ENCODE measurements at places on chromosomes 16 and 17.
A peak's percentile ranks its signal among the peaks of the same experiment; 100 is the strongest.

DNA sequence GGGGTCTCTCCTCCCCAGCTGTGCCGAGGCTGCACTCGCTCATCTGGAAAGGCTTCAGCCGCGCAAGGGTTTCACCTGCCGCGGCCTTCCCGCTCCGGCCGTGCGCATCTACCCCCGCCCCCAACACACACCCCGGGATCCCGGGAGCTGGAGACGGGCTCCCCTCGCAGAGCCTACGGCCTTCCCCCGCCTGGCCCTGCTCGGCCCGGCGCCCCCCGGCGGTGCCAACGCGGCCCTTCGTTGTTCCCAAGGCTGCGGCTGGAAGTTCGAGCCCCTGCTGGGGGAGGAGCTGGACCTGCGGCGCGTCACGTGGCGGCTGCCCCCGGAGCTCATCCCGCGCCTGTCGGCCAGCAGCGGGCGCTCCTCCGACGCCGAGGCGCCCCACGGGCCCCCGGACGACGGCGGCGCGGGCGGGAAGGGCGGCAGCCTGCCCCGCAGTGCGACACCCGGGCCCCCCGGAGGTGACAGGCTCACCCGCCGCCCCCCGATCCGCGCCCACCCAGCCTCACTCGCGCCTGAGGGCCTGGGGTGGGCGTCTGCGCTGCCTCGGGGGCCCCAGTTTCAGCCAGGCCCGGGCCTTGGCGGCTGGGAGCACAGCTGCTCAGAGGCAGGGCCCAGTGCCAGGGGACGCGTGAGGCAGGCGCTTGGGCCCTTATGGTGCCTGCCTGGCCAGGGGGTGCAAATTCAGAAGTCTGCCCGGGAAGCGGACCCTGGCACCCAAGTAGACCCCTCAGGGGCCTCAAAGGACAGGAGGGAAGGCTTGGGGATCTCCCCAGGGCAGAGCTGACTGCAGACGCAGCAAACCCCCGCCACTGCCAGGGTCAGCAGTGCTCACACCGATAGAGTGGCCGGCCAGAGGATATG lies 11.2 kb downstream of the GALK1 start:
- DNase-seq, result peak; percentile 85

DNA sequence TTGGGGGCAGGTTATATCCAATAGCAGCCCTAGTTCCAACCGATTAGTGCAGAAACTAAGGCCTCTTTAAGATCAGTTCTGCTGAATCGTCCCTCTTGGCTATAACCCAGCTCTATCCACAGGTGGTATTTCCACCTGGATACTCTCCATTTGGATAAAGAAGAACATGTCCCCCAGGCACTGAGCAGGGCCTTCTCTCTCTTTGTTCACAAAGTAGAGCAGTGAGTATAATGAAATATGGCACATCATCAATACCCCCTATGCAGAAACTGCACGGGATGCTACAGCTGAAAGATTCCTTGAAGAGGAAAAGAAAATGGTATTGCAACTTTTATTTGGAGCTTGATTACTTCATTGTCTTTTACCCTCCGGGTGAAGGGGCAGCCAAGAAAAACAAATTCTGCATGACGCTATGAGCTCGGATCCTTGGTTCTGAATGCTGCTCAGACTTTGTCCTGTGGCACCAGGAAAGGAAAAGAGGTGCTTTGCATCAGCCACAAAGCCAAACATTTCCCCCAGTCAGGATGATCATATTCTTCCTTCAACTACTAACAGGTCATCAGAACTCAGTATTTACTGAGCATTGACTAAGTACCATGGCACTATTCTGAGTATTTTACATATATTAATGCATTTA lies 399.7 kb downstream of the NPIPA8 start:
- DNase-seq, result no peak

DNA sequence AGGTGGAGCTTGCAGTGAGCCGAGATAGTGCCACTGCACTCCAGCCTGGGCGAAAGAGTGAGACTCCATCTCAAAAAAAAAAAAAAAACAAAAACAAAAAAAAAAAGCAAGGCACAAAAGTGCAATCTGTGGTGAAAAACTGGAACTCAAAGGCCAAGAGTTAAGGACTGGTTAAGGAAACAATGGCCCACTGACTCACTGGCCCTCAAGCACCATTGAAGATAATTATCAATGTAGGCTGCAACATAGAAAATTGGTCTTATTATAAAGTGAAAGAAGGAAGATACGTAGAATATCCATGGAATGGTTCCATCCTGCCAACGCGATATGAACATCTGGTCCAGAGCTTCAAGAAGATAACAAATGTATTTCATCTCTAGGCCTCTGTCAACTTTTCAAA lies 444.2 kb downstream of the SOX9 start:
- DNase-seq, result no peak

GRCh38 chr17:29443041-29443739 lies 53.0 kb downstream of the TAOK1 start:
- DNase-seq, result no peak

GRCh38 chr17:29103341-29103740 lies 60.4 kb downstream of the PIPOX start:
- DNase-seq, result no peak

GRCh38 chr16:87407511-87408112 lies 15.5 kb downstream of the MAP1LC3B start:
- no peak for DNase-seq

DNA sequence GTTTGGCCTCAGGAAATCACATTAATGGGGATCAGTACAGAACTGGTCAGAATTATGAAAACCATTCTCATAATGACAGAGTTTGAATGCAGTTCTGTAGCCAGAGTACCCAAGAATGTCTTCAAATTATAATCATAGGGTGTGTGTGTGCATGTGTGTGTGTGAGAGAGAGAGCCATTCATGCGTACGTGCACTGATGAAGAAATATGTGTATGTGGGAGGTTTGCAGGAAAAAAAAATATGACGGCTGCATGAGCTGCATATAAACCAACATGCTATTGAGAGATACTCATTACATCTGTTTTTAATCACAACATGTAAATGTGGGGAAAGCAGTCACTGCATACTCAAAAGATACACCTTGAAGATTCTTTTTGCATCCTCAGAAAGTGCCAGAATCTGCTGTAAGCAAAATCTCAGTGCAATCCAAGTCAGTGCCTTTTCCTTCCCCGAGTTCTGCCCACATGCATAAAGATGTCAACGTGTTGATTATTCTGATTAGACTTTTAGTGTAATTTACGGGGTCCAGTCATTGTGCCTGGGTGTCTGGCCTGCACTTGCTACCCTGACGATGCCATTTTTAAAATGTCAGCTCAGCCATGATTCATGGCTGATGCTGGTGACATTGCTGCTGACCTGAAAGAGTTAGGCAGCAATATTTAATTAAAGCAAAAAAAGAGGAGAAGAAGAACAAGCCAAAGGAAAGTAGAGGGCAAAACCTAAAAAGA lies 378.7 kb upstream of the ZFHX3 start:
- DNase-seq, result no peak

GRCh38 chr16:20735490-20735889 lies 6.1 kb downstream of the THUMPD1 start:
- DNase-seq, result no peak

GRCh38 chr16:82643136-82643535 lies 16.4 kb downstream of the CDH13 start:
- DNase-seq, result no peak

GRCh38 chr16:66588981-66589713 lies 9.9 kb downstream of the CMTM2 start:
- no peak for DNase-seq

DNA sequence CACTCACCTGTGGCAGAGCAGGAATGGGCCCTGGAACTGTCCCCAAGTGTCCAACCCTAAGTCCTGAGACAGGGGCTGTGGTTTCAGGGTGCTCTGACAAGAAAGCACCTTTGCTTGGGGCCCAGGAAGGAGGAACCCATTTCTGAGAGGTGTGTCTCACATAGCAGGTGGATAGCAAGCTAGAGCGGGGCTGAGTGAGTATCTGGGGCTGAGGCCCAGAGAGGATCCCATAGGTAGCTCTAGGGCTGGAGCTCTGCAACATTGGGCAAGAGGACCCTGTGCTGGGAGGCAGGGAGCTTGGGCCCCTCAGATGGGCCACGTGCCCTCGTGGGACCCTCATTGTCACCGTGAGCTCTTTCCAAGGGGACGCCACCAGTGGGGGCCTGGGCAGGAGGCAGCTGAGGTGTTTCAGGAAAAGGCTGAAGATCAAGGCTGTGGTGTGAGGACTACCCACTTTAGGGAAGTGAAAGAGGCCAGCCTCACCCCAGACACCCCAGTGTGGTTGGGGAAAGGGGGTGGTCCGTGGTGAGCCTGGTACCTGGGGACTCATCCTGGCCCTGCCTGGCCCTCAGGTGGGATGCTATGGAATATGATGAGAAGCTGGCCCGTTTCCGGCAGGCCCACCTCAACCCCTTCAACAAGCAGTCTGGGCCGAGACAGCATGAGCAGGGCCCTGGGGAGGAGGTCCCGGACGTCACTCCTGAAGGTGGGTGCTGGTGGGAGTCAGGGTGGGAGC lies 5.3 kb downstream of the DEF8 start:
- no peak for DNase-seq

DNA sequence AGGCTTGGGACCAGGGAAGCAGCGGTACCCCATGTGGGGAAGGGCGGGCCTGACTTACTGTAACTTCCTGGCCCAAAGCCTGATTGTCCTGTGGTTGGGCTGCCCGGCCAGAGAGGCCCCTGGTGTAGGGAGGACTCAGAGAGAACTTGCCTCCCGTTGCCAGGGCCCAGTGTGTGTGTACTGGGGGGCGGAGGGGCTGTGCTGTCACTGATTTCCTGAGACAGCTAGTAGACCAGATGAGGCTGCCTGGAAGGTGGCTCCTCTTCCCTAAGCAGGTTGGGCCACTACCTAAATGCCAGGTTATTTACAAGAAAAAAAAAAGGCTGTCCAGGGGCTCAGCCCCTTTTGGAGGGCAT lies 16.7 kb downstream of the SOCS3 start:
- DNase-seq, result no peak

DNA sequence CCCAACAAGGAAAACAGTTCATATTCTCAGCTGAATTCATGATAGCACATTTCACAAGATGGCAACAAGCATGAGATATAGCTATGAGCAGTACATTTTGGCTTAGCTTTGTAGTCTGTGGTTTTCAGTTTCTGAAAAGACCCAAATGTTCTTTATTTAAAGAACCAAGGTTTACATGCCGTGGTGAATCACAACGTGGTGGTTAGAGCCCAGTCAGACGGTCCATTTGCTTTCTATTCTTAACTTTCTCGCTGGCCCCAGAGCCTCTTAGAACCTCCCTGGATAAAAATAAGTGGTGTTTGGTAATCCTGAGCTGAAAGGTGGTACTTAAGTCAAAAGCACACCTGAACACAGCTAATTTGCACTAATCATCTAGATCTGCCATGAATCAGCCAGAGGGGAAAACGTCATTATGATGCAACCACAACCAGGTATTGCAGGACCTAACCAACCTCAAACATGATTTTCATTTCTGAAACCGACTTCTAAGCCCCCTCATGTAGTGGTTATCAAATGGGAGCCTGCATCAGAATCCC lies 18.6 kb upstream of the HAPSTR1 start:
- DNase-seq, result no peak

GRCh38 chr16:79261944-79262552 lies 338.5 kb downstream of the MAF start:
- DNase-seq, result no peak

GRCh38 chr17:58210922-58211321 lies 8.1 kb downstream of the MKS1 start:
- DNase-seq, result no peak

GRCh38 chr17:79675413-79675725 lies 55.4 kb upstream of the ENPP7 start:
- DNase-seq, result no peak

- no peak for DNase-seq
These were observed 100.8 kb downstream of the ADCY9 start for GRCh38 chr16:4015275-4016004.

- DNase-seq, result no peak
These were observed 21.6 kb upstream of the MPO start for GRCh38 chr17:58302171-58302918.

DNA sequence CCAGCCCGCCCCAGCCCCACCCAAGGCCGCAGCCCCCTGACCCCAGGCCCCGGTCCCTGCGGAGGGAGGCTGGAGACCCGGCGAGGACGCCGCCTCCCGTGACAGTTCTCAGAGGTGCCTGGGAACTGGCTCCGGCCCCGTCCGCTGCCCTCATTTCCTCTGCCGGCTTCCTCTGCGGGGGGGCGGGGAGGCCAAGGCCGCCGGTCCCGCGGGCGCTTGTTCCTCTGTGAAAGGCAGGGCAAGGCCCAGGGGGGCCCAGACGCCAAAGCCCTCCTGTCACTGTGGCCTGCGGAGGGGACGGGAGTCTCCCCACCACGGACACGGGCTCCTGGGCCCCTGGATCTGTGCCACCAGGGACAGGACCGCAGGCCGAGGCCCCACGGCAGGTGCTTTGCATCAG lies 5.0 kb upstream of the PVALEF start:
- no peak for DNase-seq

DNA sequence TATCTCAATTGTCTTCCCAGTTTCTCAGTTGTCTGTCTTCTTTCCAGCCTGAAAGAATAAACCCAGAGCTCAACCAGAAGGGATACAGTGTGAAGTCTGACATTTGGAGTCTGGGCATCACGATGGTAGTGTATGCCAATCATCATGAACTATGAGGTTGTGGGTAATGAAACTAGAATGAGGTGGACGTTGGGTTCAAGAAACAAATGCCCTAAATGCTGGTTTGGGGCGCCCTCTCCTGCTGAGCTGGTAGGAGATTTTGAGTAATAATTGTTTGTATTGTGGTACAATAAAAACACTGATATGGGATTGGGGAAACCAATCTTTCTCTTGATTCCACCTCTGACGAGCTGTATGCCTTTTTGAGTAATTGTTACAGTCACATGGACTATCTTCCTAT lies 110.4 kb downstream of the MAP2K6 start:
- DNase-seq, result no peak

- DNase-seq, result no peak
These were observed 68.1 kb downstream of the RTN4RL1 start for GRCh38 chr17:1957037-1957436.

- DNase-seq, result no peak
These were observed 362.1 kb upstream of the CCL2 start for GRCh38 chr17:33892717-33893591.
